ENCODE measurements at places on chromosomes 6 and 20. TPM values are rescaled to one million over a fixed set of nuclear protein-coding genes. Genes with fewer than 3 reads are reported as not detected.
A peak's percentile ranks its signal among the peaks of the same experiment; 100 is the strongest.

MAS1 gene
- total RNA-seq = not detected

MATN4 gene
- 0.48 TPM for total RNA-seq

SLC22A16 gene
- not detected for total RNA-seq

BTN1A1 gene
- total RNA-seq = not detected

CAGE1 gene
- total RNA-seq = 0.09 TPM

TRIM10 gene
- 0.16 TPM for total RNA-seq

NKAIN2 gene
- total RNA-seq = not detected

DDX43 gene
- total RNA-seq = 0.51 TPM

BANF2 gene
- not detected for total RNA-seq

NOL7 gene
- 92.8 TPM for total RNA-seq

SOD2 gene
- total RNA-seq = 105 TPM

SPATS1 gene
- not detected for total RNA-seq

CLPSL1 gene
- not detected for total RNA-seq

COL9A3 gene
- not detected for total RNA-seq

DNA sequence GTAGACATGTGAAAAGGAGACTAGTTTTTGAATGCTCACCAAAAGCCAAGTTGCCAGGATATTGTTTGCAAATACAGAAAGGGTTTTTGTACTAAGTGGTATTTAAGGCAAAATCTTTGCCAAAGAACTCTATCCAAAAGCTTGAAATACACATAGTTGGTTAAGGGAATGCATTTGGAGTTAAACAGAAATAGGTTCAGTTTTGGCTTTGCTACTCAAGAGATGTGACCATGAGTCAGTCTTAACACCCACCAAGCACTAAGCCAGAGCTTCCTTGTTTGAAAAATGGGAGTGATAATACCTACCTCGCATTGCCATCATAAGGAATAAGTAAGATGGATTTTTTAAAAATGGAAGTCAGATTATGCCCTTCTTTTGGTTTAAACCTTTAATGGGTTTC lies 191.7 kb upstream of the LAMP5 start:
- no peaks in the 10 kb centered on the region for H3K27me3 ChIP-seq
- H3K4me1 ChIP-seq = no peaks in the 10 kb centered on the region
- H3K4me3 ChIP-seq = no peak overlapping the region
- H3K27ac ChIP-seq = no peak overlapping the region

- H3K4me3 ChIP-seq = no peak overlapping the region
- no peak overlapping the region for H3K27ac ChIP-seq
- H3K4me1 ChIP-seq = peaks cover 4% of the 10 kb centered on the region
- H3K27me3 ChIP-seq = no peaks in the 10 kb centered on the region
- H3K36me3 ChIP-seq = no peaks in the 10 kb centered on the region
Observed at GRCh38 chr6:35058358-35058675, 82.8 kb downstream of the TCP11 start.

DNA sequence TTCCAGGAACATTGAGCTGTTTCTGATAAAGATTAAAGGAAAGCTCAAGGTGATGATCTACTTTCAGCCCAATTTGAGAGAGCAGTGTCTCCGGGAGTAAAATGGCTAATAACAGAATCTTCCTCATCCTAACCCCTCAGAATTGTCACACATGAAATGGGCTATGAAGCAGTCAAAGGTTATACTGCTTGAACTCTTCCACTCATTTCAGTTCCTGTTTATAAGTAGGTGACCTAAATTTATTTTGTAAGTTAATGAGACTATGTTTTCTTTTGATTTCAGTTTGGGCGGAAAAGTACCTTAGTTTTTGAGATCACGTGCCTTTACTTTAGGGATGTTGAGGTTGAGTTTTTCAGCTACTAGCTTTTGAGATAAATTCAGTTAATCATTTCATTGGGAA lies 47.2 kb downstream of the QKI start:
- H3K27me3 ChIP-seq = no peaks in the 10 kb centered on the region
- no peak for DNase-seq
- peak overlapping the region; percentile 49 for H3K27ac ChIP-seq

GRCh38 chr6:147849401-147850330 lies 341.2 kb downstream of the SAMD5 start:
- H3K4me1 ChIP-seq = no peaks in the 10 kb centered on the region
- no peak for DNase-seq
- no peaks in the 10 kb centered on the region for H3K36me3 ChIP-seq

- no peak overlapping the region for H3K27ac ChIP-seq
- DNase-seq = no peak
- H3K27me3 ChIP-seq = peaks cover 4% of the 10 kb centered on the region
- H3K36me3 ChIP-seq = no peaks in the 10 kb centered on the region
- H3K4me1 ChIP-seq = no peaks in the 10 kb centered on the region
Observed at GRCh38 chr20:6231556-6231955, 108.7 kb upstream of the FERMT1 start.

GRCh38 chr6:22119500-22119899 lies 177.3 kb downstream of the PRL start:
- no peaks in the 10 kb centered on the region for H3K4me1 ChIP-seq
- H3K27me3 ChIP-seq = peaks cover 1% of the 10 kb centered on the region
- H3K27ac ChIP-seq = no peak overlapping the region

DNA sequence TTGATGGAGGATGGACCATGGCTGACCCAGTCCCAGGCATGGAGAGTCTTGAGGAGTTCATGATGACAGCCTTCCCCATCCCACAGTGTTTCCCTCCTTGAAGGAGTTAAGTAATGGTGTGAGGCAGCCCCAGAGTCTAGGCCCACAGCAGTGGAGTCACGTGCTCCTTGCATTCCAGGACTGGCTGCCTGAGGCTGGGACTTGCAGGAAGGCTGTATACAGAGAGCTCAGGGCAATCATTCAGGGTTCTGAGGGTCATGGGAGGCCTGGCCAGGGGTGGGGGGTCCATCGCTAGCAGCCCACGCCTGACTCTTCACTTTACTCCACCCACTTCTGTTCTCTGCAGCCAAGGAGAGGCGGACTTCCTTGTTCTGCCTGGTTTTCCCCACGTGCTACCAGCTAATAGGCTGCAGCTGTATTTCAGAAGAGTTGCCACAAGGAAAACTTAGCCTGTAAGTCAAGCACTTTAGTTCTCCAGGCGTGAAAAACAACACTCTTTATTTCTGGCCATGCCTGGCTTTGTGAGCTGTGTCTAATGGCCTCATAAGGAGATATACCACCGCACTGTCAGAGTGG lies 272.5 kb downstream of the DHX35 start:
- no peak overlapping the region for H3K27ac ChIP-seq
- no peaks in the 10 kb centered on the region for H3K4me1 ChIP-seq
- peaks cover 3% of the 10 kb centered on the region for H3K27me3 ChIP-seq
- no peak overlapping the region for H3K4me3 ChIP-seq

DNA sequence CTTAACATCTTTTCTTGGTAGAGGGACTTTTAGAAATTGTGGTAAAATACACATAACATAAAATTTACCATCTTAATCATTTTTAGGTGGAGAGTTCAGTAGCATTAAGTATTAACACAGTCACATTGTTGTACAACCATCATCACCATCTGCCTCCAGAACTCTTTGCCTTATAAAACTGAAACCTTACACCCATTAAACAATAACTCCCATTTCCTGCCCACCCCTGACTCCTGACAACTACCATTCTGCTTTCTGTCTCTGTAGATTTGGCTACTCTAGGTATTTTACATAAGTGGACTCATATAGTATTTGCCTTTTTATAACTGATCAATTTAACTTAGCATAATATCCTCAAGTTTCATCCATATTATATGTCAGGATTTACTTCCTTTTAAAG lies 88.7 kb downstream of the ZHX3 start:
- no peaks in the 10 kb centered on the region for H3K36me3 ChIP-seq
- no peak overlapping the region for H3K27ac ChIP-seq
- no peaks in the 10 kb centered on the region for H3K27me3 ChIP-seq
- no peak overlapping the region for H3K4me3 ChIP-seq

DNA sequence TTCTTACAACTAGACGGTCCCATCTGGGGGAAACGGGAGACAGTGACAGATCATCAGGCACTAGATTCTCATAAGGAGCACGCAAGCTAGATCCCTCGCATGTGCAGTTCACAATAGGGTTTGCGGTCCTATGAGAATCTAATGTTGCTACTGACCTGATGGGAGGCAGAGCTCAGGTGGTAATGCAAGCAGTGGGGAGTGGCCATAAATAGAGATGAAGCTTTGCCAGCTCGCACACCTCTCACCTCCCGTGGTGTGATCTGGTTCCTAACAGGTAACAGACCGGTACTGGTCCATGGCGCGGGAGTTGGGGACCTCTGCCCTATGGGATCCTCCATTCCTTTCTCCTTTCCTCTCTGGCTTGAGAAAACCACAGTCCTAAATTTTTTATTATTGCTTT lies 63.8 kb downstream of the TPD52L1 start:
- H3K36me3 ChIP-seq = no peaks in the 10 kb centered on the region
- DNase-seq = no peak
- H3K4me3 ChIP-seq = no peak overlapping the region
- H3K27me3 ChIP-seq = peaks cover 6% of the 10 kb centered on the region
- H3K27ac ChIP-seq = no peak overlapping the region

GRCh38 chr6:40526036-40526435 lies 61.1 kb downstream of the LRFN2 start:
- H3K27me3 ChIP-seq = no peaks in the 10 kb centered on the region
- no peak for DNase-seq
- H3K27ac ChIP-seq = no peak overlapping the region
- no peak overlapping the region for H3K4me3 ChIP-seq
- no peaks in the 10 kb centered on the region for H3K36me3 ChIP-seq
- H3K4me1 ChIP-seq = no peaks in the 10 kb centered on the region

DNA sequence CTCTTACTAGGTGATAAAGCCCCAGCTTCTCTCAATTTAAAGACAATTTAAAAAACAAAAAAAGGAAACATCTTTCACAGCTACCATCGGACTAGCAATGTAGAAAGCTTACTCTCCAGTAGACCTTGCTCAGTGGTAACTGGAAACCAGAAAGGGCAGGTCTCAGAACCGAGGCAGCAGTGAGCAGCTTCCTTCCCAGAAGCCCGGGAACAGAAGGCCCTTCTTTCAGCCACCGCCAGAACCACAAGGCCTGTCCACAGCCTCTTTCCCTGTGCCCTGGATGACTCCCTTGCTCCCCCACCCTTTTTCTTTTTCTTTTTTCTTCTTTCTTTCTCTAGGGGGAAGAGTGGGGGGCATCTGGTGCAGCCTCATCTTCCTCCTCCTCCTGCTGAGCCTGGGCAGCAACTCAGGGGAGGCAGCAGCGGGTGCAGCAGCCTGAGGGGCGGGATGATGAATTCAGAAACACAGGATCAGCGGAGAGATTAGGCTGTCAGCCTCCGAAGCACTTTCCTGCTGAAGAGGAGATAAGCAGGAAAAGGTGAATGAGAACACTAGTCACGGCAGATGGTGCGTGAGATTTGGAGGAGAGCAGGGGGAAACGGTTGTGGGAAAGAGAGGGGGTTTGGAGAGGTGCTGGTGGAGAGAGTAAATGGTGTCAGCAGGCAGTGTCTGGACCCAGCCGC lies 158.5 kb downstream of the ID4 start:
- H3K27me3 ChIP-seq = peaks cover 10% of the 10 kb centered on the region
- H3K4me1 ChIP-seq = no peaks in the 10 kb centered on the region
- H3K36me3 ChIP-seq = peaks cover 2% of the 10 kb centered on the region
- no peak overlapping the region for H3K27ac ChIP-seq

DNA sequence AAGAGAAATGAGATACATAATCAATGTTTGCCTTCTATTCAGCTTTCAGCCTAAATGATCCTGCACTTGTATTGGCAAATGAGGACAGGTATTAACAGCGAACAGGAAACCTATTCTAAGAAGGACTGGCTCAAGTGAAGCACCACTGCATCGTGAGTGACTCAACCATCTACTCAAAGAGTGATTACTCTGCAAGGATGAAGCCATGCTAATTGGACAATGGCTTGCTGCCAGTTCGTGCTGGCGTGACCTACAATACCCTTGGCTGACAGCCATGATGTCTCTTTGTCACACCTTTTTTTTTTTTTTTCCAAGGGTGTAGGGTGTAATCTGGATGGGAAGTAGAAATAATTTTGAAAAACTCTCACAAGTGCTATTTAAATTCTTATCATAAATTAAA lies 104.9 kb downstream of the GJA10 start:
- no peak overlapping the region for H3K4me3 ChIP-seq
- H3K27ac ChIP-seq = no peak overlapping the region
- peaks cover 41% of the 10 kb centered on the region for H3K36me3 ChIP-seq
- H3K27me3 ChIP-seq = no peaks in the 10 kb centered on the region

DNA sequence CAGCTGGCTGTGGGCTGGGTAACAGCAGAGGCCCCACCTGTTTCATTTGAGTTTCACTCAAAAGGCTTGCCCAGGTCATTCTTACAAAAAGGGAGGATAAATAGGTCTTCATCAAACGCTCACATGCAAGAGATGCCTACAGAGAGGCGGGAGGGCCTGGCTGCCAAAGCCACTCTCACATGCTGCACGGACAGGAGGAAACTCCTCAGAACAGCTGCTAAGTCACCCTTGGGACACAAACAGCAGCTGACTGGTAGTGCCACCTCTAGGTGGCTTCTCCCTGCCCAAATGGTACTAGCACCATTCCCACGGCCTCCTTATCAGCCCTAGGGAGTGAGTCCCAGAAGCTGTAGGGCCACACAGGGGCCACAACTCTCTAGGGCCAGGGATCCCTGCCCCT lies 23.8 kb downstream of the SLC22A23 start:
- no peaks in the 10 kb centered on the region for H3K27me3 ChIP-seq
- H3K27ac ChIP-seq = no peak overlapping the region
- no peaks in the 10 kb centered on the region for H3K4me1 ChIP-seq

DNA sequence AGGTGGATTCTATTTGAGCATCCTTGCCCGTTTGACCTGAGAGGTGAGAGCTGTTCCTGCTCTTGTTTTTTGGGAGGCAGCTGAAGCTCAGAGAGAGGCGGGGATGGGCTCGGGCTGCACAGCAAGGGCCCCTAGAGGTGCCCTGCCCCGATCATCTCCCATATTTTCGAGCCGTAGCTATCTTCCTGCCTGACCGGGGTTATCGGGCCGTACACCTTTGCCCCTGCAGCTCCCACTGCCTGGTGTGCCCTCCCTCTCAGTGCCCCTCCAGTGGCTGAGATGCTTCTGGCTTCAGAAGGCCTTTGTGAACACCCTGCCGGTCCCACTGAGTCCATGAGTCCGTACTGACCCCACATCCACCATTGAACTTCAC lies 6.7 kb downstream of the SRC start:
- H3K27me3 ChIP-seq = no peaks in the 10 kb centered on the region
- no peak overlapping the region for H3K27ac ChIP-seq
- no peak overlapping the region for H3K4me3 ChIP-seq
- no peaks in the 10 kb centered on the region for H3K36me3 ChIP-seq
- no peak for DNase-seq

DNA sequence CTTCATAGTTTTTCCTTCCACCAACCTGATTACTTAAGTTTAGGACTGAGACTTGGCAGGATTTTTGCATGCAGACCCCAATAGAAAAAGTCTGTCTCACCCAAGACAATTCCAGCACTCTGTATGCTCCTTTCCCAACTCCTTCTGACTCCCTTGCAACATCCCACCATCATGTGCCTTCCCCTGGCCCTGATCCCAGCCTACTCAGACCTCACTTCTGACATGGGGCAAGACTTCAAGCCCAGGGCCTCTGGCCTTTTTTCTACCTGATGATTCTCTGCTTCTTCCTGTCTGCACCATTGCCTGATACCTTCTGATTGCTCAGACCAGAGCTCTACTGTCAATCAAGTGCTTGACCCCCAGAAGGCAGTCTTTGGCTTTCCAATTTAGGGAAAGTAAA lies 96.6 kb downstream of the HAO1 start:
- H3K4me3 ChIP-seq = no peak overlapping the region
- H3K36me3 ChIP-seq = no peaks in the 10 kb centered on the region
- no peak for DNase-seq
- H3K4me1 ChIP-seq = no peaks in the 10 kb centered on the region
- no peak overlapping the region for H3K27ac ChIP-seq

- H3K27me3 ChIP-seq = peaks cover 3% of the 10 kb centered on the region
- H3K27ac ChIP-seq = no peak overlapping the region
- no peaks in the 10 kb centered on the region for H3K4me1 ChIP-seq
- DNase-seq = no peak
Observed at GRCh38 chr20:9543214-9543613, 28.8 kb downstream of the LAMP5 start.
